ENCODE measurements at places on chromosomes 2 and 18.

GRCh38 chr2:158103411-158104012, 1.8 kb downstream of the UPP2 start:
- DNase-seq: no peak

DNA sequence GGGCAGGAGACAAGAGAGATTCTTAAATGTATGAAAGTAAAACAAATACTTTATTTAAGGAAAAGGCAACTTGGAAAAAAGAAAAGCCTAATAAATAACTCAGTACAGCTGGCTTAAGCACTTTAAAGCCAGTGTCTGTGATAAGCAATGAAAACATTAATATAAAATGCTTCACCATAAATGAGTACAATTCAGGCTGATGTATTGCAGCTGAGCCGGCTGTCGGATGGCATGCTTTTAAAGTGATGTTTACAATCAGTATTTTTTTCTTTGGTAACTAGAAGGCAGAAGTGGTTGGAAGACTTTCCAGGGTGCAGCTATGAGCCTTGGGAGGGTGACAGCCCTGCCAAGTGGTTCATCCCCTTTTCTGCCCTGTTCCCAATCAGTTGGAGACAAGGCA, 58.7 kb upstream of the CELF4 start:
- DNase-seq: no peak

- DNase-seq: no peak
Measured at GRCh38 chr18:45104049-45104395, 423.3 kb downstream of the SETBP1 start.

GRCh38 chr18:80105369-80106167, 3.5 kb upstream of the ADNP2 start:
- no peak for DNase-seq

DNA sequence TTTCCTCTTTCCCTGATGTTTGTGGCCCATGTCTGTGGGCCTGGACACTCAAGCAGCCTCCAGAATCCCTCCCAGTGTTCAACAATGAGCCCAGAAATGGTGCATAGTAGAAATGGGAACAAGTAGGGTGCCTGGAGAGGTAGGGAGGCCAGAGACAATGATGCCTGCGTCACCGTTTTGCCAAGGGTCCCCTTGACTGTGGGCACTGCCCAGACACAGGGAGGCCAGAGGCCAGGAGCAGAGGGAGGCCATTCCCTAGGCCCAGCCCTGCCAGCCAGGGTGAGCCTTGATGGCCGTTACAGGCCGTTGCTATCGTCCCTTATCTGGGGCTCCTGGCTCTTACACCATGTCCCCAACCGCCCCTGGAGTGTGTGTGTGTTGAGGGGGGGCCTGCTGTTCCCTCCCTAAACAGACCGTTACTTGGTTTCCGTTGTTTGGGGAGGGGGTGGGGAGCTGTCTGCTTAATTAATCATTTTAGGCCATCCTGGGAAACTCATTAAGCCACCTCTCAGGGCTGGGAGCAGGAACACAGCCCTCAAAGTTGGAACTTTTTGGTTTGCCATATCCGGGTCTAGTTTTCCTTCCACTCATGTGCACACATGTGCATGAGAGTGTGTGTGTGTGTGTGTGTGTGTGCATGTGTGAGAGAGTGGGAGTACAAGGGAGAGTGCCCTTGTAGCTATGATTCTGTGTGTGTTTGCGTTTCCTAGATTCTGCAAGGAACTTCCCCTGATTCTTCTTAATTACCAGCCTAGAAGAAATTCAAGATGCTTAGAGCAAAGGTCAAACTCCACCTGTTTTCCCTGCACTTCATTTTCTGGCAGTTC, 135.2 kb upstream of the HAAO start:
- DNase-seq: no peak

DNA sequence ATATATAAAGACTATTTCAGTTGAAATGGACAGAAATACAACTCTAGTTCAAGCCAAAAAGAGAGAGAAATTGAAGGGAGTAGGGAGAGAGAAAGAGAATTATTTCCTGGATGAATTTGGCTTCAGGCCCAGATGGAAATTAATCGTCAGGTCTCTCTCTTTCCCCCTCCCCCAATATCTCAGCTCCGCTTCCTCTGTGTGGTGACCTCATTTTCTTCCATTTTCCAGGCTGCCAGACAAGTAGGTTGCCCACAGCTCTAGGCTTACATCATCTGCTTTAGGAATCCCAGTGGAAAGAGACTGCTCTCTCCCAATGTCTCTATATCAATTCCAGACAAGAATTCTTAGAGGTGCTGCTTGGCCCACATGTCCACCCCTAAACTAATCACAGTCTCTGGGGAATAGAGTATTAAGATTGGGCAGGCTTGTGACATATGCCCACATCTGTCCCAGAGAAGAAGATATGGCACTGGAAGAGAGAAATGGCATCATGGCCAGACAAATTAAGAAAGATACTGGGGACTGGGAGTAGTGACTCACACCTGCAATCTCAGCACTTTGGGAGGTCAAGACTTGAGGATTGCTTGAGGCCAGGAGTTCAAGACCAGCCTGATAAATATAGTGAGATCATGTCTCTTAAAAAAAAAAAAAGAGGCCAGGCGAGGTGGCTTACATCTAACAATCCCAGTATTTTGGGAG, 37.2 kb upstream of the CFAP36 start:
- DNase-seq: no peak

DNA sequence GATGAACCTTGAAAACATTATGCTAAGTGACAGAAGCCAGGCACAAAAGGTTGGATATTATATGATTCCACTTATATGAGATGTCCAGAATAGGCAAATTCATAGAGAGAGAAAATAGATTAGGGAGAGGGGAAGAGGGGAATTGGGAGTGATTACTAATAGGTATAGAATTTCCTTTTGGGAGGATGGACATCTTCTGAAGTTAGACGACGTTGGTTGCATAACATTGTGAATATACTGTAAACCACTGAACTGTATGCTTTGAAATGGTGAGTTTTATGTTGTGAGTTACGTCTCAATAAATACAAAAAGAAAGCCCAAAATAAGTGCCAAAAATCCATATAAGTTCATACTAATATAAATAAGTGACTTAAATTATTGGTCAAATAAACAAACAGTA, 18.6 kb upstream of the CYP26B1 start:
- DNase-seq: no peak

DNA sequence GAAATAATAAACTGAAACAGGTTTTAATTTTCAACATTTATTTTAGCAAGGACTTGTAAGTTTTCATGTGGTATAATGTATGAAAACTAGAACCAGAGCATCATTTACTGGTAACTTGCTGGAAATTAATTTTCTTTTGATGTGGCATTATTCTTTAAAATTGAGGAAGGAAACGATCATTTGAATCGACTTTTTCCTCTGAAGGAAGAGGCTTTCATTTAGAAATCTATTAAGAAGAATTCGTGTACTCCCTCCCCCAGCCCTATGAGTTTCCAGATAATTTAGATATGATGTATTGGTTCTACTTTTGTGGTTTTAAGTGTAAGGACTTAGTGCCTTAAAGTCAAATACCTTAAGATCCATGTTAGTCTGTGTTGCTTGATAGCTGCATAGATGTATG, 2.5 kb downstream of the BABAM2 start:
- peak; percentile 41 for DNase-seq

DNA sequence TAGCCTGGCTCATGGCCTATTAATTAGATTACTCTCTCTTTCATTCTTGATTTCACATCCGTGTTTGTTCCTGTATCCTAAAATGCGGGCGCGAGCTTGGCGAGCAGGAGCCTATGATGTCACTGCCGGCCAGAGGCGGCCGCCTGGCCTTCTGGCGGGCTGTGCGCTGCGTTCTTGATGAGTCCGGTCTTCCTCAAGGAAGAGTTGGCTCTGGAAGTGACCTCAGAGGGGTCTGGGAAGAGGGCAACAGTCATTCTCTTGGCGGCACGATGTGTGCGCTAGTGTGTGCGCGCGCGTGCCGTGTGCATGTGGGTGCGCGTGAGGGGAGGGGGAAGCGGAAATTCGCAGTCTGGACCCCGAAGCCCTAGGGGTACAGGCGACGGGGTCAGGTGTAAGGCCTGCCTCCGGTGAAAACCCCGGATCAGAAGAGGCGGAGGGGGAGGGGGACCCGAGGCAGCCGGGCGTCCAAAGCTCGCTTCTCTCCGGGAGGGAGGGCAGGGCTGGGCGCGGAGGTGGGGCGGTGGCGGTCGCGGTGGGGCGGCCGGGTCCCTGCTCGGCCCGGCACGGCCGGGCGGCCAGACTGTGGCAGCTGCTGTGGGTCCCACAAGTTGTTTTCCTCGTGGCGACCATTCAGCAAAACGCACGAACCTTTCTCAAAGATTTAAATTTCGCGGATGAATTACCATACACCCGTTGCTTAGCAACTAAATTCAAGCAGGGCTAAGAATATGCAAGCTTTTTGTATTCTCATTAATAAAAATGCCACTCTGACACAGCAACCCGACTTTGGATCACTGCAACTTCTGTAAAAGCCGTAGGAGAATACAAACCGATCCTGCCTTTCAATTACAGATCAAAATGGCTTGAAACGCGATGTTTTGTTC, 8.4 kb downstream of the POU3F3 start:
- DNase-seq: no peak

DNA sequence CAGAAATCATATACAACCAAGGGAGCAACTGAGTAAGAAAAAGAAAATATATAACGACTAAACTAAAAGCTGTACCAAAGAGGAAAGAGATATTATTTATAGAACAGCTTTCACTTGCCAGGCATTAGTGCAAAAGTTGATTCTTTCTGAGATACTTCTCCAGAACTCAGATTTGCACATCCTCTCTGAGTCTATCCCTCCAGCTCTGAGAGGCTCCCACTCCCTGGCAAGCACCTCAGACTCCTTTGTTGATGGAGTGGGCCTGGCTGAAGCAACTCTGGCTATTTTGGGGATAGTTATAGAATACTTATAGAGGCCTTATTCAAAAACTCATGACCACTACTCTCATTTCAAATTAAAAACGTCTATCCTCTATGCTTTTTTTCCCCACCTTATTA, 501.6 kb upstream of the TNP1 start:
- no peak for DNase-seq
